C1 segment of cervical spinal cord (tissue), 14 donors: ENCODE measurements at places on chromosomes 6 and 20.

DNA sequence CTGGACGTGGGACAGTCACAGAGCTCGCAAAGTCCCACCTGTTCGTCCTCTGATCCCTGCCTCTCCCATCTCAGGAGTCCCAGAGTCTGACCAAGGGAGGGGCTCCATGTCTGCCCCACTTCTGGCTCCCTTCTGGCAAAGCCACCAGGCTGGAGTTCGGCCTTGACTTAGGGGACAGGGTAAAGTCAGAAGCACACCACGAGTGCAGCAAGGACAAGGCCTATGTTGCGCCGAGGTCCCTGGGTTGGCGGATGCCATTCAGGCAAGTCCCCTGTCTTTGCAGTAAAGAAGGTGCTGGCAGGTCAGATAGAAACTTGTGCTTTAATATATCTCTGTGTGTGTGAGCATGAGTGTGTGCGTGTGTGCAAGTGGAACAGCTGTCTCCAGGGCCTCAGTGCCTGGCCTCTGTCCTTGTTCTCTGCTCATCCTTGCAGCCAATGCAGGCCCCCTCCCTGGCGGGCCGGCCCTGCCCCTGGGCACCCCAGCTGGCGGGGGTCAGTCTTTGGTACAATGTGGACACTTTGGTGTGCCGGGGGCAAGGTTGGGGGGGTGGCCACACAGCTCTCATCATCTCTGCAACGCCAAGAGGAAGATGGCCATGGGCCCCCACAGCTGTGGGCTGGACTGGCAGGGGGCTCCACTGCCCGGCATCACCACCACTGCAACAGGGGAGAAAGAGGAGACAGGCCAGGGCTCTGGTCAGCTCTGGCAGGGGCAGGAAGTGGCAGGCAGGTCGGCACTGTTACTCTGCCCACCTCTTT lies 60.7 kb downstream of the MDGA1 start:
- no peak for DNase-seq

DNA sequence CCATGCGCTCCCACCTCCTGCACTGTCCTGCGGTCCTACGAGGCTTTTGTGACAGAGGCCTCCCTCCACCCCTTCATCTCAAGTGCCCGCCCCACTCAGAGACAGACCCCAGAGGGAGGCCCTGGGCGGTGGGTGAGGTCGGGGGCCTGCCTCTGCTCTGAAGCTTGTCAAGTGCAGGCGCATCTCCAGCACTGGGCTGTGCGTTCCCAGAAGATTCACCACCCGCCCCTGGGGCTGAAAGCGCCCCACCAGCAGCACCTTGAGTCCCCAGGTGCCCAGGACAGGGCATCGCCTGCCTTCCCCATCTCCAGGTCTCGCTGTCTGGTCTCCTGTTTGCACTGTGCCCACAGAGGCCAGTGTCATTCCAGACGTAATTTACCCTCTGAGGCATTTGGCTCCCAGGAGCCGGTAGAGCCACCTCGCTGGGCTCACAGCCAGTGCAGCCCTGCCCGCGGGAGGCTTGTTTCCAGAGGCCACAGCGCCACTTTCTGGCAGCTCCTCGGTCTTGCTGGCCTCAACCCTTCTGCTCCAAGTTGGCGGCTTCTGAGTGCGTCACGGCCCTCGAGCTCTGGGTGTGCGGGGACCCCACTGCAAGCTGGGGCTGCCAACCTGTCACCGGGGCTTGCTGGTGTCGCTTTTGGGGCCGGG lies 191.1 kb downstream of the TAF4 start:
- DNase-seq, result no peak

- DNase-seq, result no peak
Observed at GRCh38 chr6:154951345-154952200, 43.5 kb upstream of the TIAM2 start.

GRCh38 chr20:13526551-13526950 lies 112.2 kb downstream of the TASP1 start:
- DNase-seq, result no peak

DNA sequence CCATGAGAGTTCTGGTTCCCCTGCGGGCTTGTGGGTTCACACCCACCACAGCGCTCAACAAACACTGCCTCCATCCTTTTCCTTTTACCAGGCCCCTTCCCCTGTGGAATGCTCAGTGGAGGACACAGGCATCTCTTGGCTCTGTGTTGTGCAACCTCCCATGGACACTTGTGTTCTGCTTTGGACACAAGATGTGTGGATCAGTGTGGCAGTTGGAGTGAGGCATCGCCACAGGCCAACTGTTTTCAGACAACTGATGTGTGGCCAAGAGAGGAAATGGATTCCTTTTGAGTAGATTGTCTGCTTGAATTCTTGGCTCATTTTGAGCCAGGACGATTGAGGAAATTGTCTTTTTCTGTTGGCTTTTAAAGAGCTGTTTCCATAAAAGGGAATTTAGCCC lies 26.8 kb downstream of the CST8 start:
- no peak for DNase-seq

DNA sequence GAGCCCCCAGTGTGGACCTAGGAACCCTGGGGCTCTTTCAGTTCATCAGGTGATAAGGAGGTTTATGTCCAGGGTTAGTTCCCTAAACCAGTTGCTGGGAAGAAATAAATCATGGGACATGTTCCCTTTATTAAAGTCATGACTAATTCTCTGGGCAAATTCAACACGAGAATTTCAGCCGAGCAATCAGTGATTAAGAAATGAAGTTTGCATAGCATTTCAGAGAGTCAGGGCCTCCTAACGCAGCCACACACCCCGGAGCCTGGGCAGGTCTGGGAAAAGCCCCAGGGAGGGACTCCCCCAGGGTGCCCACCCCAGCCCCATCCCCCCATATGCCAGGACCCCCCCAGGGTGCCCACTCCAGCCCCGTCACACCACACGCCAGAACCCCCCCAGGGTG lies 20.1 kb downstream of the SLCO4A1 start:
- DNase-seq, result no peak

DNA sequence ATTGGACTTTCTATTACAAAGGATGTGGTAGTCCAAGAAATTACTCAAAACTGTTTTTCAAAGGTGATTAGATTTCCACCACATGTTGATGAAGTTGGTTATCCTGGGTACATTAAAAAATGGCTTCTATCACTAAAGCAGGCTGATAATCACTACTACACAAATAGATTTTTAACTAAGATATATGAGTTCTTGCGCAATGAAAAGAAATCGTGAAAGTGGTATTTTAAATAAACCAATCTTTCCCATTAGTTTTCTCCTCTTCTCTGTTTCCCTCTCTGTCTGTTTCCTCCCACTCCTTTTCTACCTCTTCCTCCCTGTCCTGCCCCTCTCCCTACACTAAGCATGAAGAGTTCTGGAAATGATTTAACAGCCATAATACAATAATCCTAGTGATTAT lies 487.9 kb upstream of the CITED2 start:
- DNase-seq, result no peak

DNA sequence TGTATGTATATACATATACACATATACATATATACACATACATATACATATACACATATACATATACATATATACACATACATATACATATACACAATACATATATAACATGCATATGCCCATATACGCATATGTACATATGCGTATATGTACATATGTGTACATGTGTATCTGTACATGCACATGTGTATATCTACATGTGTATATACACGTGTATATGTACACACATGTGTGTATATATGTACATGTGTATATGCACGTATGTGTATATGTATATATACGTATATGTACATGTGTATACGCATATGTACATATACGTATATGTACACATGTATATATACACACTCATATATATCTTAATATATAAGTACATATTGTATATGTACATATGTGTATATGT lies 60.3 kb downstream of the RGS17 start:
- no peak for DNase-seq

DNA sequence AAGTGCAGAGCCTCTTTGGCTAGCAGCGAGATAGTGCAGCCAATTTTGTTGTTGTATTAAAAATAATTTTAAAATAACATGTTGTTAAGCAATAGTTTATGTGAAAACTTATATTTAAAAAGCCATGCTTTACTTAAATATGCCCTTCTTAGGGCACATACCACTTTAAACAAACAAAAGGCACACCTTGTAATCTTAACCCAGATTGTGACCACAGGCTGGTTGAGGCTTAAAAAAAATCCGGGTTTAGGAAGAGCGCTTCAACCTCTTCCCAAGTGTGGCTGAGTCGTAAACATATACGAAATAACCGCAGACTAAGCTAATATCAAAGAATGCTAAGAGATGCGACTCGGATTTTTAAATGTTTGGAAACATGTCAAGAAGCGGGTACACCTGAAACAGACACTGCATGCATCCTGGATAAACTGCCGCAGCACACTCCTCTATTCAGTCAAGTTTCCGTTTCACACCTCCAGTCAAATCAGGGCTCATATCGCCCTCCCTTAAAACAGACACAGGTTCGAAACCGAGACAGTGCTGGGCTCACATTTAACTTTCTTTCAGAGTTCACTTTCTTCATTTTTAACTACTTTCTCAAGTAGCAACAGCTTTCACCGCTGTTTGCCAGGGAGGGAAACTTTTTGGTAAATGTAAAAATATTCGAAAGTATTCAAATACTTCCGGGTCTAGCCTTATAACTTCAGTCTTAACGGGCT lies 1.5 kb downstream of the DEK start:
- no peak for DNase-seq

DNA sequence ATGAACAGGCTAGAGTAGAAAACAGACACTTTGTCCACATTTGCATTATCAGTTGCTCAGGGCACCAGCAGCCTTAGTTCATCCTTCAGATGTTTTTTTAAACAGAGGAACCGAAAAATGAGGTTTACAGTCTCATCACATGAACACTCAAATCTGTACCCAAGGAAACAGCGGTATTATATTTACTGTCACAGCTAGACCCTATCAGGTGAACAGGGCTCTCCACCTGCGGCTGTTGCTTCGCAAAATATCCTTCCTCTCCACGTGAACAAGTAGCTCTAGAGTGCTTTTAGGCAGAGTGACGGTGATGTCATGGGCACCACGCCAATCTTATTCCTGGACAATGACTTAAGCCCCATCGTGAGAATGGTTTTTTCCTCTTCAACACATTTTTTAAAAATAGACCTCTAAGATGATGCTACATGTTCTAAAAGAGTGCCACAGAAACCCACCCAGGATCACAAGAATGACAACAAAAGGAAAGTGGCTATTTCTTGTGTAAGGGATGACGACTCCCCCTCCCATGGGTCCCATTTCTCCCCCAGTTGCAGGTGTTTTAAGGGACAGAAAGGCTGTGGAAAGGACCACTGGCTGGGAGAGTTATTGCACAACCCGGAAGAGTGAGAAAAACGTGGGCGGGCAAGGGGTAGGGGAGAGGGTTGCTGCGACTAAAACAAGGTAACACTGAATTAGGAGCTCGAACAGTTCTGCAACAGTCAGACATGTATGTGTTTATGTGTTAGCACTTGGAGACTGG lies 77.7 kb downstream of the EFHC1 start:
- no peak for DNase-seq

DNA sequence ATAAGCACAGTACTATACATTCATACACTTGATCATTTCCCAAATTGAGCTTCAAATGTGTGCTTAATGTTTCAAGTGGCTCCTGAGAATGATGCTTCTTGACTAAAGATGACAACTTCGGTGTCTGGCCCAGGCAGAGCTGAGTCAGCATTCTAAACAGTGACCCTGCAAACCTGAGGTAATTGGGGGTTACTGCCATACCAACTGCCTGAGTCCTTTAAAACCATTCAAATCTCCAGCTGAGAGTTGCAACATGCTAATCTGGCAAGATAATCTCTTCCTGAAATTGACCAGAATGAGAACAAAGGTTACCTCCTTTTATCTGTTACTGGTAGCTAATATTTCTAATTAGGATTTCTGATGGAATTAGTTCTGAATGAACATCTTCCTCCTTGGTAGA lies 8.2 kb downstream of the BACH2 start:
- DNase-seq, result no peak
